ENCODE measurements at places on chromosomes 6 and 20.

DNA sequence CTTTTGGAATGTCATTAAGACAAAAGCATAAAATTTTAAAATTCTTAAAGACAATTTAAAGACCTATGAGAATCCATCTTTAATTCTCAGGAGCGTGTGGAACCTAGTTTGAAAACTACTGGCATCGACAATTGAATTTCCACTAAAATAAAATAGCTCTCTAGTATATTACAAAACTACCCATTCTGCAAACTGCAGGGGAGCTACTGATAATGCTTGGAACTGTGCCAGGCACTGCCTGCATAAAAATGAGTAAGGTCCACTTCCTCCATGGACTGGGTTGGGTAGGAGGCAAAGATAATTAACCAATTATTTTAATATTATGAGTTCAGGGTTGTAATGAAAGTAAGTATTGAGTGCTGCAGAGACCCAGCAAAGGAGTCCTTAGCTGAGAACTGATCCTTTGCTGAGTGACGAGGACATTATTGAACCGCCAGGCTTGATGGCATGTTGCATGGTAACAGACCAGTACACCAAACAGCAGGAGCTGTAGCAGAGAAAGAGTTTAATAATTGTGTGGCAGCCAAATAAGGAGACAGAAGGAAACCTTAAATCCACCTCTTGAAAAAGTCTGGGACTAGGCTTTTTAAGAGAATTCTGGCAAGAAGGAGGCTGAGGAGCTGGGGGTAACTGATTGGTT is 261.3 kb downstream of the ESR1 start:
- DNase-seq, result no peak

GRCh38 chr6:163449076-163449475 is 34.6 kb downstream of the QKI start:
- no peak for DNase-seq

DNA sequence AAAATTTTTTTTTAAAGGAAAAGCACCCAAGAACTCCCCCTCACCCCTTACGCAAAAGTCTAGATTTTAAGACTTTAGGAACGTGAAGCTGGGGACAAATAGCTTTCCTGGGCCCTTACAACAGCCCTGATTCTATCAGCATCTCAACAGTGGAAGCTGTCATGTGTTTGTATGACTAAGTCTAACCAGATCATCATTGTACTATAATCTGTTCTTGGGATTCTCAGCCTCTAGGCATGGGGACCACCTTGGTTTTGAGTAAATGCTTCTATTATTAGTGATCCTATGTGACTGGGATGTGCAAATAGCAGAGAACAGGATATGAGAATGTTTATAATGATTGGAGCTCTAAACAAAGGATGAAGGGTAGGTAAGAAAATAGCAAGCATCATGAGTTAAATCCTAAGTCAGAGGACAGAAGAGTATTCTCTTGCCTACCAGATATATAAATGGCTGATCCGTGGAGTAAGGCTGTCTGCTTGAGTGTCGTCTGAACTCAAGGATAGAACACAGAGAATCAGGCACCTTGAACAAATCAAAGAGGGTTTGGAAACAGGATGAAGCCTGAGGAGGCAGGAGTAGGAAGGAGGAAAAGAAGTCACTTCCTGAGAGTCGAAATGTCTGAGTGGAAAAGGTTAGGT is 105.7 kb upstream of the FAM184A start:
- DNase-seq, result no peak

GRCh38 chr20:4836935-4837334 is 115.2 kb downstream of the PRND start:
- no peak for DNase-seq

DNA sequence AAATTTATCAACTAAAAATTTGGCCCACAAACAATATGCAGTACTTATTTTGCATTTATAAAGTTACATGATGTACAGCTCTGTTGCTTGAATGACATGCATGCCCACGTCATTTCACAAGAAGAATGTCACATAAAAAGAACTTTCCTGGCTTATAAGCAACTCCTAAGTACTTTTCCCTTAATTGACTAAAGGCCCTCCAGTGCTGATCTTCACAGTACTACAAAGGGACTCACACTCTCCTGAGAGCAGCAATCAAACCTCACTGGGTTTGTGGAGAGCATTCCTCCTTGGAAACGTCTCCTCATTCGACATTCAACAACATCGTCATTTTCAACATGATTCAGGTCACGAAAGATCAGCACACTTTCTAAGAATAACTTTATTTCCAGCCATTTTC is 111.1 kb downstream of the IPCEF1 start:
- no peak for DNase-seq

DNA sequence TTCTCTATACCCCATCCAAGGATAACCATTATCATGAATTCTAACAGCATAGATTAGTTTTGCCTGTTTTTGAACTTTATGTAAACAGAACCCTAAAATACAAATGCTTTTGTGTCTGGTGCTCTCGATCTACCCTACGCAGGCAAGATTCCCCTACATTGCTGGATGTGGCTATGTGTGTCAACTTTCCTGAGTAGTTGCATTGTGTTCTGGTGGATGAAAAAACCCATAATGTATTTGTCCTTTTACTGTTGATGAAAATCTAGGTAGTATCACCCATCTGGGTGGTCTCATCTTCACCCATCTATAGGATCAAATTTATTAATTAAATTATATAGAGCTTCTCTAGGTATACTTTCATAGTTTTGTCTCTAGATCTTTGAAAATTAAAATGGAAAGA is 211.7 kb downstream of the ANKRD60 start:
- no peak for DNase-seq

DNA sequence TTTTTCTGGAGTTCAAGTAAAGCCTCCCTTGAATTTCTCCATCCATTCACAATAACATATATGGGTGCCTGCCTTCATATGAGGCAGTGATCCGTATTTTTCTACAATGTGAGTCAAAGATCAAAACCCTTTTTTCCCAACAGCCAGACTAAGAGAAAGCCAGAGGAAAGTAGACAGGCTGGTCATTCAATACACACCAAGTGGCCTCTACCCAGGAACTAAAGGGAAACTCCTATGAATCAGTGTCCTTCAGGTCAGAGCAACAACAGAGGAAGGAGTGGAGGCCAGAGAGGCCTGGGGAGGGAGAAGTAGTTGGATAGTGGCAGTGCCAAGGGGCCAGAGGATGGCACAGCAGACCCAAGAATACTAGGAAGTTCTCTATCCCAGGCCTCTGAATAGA is 23.8 kb downstream of the SIM1 start:
- DNase-seq, result no peak

GRCh38 chr6:145588981-145589380 is 146.3 kb downstream of the EPM2A start:
- DNase-seq, result no peak

GRCh38 chr20:57584768-57585461 is 24.0 kb downstream of the PCK1 start:
- DNase-seq, result no peak

GRCh38 chr20:18665135-18665534 is 77.3 kb downstream of the DTD1 start:
- no peak for DNase-seq

- DNase-seq, result no peak
These were observed 44.5 kb upstream of the STXBP5 start for GRCh38 chr6:147159536-147160374.

DNA sequence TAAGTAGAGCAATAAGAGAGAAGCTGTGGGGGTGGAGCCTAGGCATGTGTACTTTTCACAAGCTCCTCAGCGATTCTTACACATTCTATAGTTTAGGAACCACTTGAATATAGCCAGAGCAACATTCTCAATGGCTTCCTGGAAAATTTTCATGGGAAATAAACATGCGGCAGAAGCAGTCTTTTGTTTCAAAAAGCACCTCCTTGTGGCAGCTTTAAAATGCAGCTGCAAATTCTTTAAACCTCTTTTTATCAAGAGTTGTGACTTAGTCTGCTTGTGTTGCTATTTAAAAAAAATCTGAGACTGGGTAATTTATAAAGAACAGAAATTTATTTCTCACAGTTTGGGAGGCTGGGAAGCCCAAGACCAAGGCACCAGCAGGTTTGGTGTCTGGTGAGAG is 23.8 kb downstream of the NKX2-2 start:
- no peak for DNase-seq

- no peak for DNase-seq
These were observed 48.1 kb downstream of the PSMG4 start for GRCh38 chr6:3306848-3307247.

GRCh38 chr20:890666-891057 is 25.5 kb downstream of the ANGPT4 start:
- DNase-seq, result no peak

DNA sequence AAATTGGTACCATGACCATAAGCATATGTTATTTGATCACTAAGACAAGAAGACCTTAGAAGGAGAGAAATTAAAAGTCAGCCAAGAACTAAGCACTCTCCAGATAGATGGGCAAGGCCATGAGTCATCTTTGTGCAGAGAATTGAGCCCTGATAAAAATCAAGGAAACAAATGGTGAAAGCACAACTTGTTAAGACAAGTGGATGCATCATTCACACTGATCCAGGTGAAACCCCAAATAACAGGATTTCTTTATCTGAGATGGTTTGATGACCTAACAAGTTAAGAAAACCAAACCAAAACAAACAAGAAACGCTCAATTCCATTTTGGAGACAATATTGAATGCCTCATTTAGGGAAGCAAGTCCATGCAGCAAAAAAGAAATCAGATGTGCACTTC is 121.6 kb downstream of the ADAT2 start:
- DNase-seq, result no peak

- no peak for DNase-seq
These were observed 111.9 kb downstream of the EYA4 start for GRCh38 chr6:133353061-133353460.

- DNase-seq, result no peak
These were observed 164.8 kb upstream of the MAN1A1 start for GRCh38 chr6:119514345-119514744.

- no peak for DNase-seq
These were observed 8.2 kb upstream of the ADGRF4 start for GRCh38 chr6:47690214-47690613.

DNA sequence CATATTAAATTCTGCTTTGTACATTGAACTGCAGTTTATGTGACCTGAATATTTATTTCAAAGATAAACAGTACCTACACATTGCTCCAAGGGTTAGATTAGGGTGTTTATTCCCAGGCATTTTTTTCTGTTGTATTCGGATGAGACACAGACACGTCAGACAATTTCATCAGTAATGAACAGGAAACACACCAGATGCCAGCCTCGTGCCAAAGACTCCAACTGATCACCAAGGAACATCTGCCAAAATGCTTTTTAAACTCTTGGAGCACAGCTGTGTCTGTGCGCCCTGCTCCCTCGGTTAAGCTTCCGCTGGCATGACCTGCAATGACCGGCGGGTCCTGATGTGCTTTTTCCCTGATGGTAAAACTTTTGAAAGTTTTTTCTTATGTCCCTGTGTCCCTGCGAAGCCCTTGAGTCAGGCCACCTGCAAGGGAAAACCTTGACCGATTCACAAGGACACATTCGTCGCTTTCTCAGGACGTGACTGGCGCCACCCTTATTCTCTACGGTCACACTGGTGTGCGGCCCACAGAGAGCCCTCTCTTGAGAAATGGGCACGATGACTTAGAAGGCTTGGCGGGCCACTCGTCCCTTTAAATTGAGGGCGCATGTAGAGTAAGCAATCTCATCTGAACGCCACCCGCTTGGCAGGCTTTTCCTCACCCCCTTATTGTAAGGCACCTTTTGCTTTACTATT is 173.9 kb downstream of the QKI start:
- no peak for DNase-seq

GRCh38 chr6:8803181-8803760 is 367.9 kb upstream of the SLC35B3 start:
- DNase-seq, result no peak

GRCh38 chr6:160679402-160679769 is 15.3 kb upstream of the LPA start:
- DNase-seq, result no peak

- no peak for DNase-seq
These were observed 121.2 kb upstream of the BTN3A2 start for GRCh38 chr6:26243752-26244151.

DNA sequence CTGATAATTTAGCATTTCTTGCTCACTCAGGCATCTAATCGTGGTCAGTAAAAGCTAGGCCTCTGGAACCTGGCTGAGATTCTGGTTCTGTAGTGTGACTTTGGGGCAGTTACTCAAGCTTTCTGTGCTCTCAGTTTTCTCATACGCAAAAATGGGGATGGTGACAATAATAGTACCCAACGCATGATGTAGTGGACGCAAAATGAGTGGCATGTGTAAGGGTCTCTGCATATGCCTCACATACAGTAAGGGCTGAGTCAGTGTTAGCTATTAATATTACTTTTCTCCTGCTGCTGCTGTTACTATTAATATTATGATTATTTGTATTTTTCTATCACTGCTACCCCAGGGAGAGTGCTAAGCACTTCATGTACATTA is 686 bp downstream of the GINS1 start:
- DNase-seq, result no peak

DNA sequence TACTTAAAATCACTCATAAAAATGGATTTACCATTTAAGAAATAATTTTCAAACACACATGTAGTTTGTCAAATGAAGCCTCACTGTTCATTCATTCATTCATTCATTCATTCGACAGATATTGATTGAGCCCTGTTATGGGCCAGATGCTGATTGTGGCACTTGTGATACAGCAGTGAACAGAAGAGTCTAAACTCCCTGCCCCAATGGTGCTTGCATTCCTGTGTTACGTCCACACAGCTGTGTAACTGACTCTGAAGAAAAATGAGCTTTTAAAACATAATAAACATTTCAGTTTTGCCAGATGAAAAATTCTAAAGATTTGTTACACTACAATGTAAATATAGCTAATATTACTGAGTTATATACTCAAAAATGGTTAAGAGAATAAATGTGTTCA is 46.2 kb downstream of the BACH2 start:
- DNase-seq, result no peak

- no peak for DNase-seq
These were observed 53.7 kb downstream of the CPXM1 start for GRCh38 chr20:2746636-2747265.

DNA sequence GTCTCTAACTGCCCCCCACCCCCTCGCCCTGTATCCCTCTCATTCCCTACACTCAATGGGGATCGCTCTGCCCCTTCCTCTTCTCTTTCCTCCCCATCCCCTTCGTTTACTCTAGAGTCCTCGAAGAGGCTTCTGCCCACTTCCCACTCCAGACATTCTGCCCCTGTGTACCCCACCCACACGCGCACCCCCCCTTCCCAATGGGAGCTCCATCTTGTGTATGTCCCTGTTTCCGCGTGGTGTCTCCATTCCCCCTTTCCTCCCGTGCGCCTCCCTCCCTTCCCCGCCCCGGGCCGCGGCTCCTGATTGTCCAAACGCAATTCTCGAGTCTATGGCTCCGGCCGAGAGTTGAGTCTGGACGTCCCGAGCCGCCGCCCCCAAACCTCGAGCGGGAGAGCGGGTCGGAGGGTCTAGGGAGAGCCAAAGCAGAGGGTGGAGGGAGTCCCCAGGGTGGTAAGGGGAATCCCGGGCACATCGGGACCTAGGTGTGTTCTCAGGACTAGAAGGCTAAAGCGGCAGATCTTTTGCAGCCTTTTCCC is 679 bp upstream of the RING1 start:
- no peak for DNase-seq
